ENCODE measurements at places on chromosomes 1 and 21.

DNA sequence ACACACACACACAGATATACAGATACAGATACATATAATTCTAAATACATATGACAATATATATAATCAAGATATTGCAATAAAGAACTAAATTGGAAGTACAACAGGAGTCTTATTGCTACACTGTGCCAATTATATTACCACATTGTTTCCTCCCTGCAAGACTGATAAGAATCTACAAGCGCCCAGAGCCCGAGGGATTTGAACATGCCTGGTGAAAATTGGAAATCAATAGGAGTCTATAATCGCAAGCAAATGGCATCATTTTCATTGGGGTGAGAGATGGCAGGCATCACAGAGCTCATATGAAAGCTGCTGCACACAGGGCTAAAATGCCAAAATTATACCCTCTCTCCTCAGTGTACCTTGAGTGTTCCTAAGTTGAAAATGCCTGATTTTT lies 152.9 kb upstream of the PTBP2 start:
- no peak for DNase-seq

GRCh38 chr1:94621395-94621794 lies 79.8 kb upstream of the F3 start:
- DNase-seq, result no peak

- DNase-seq, result no peak
These were observed 21.6 kb downstream of the FAM151A start for GRCh38 chr1:54601730-54602129.

DNA sequence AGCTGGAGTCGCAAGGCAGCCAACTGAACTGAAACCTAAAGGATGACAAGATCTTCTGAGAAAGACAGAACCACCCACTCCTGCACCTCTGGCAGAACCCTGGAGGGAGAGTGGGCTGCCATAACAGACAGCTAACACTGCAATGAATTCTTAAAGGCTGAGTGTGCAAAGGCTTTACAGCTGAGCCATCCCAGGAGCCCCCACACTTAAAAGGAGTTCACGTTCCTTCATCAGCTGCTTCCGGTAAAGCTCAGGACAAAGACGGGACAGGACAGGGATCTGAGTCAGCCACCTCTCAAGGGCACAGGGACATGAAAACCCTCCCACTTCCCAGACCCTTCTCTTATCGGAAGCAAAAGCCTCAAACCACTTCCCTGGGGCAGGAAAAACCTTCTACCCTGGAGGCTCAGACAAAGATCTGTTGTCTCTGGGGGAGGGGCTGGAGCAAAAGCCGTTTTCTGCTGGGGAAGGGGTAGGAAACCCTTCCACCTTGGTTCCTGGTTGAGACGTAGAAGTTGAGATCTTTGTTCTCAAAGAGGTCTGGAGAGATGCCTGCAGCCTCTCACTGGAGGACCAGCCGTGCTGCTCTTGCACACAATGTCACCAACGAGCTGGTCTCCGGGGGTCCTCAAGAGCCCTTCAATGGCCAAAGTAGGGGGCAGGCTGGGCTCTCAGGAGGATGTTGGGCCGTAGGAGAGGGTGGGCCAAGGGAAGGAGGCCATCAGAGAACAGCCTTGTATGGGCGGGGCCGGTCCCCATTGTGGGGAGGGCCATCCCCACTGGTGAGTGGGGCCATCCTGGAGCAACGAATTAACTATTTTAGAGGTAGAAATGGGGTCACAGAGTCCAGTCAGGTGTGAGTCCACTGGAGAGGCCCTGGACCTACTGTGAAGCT lies 452.4 kb downstream of the PTPRU start:
- DNase-seq, result no peak

DNA sequence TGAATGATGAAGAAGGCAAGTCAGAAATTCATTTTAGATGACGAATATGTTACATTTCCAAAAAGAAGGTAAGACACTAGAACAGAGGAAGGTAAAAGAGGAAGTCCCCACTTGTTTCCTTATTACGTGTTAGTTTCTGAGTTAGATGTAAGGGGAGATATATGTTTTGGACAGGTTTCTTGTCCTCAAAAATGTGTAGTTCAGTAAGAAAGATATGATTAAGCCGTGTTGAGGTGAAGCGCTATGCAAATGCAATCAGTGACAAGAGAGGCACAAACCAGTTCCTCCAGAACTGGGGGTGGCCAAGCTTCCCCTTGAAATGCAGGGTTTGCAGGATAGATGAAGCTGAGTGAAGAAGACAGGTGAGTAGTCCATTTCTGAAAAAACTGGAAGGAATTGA lies 293.3 kb upstream of the RUNX1 start:
- no peak for DNase-seq

DNA sequence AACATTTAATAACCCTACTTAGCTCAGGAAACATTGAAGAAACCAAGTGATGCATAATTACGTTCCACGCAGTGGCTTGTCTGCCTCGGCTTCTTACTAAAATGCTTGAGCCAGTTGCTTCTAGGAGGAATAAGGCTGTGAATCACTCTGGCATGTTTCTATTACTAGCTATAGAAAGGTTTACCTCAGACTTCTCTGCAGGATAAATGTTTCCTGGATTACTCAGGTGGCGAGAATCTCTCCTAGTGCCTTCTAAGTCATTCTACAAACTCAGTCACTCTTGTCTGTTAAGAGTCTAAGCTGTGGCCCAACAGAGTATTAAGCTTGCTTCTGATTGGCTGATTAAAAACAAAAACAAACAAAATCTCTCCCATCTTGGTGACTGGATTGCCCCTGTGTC lies 92.0 kb upstream of the RALGPS2 start:
- no peak for DNase-seq

DNA sequence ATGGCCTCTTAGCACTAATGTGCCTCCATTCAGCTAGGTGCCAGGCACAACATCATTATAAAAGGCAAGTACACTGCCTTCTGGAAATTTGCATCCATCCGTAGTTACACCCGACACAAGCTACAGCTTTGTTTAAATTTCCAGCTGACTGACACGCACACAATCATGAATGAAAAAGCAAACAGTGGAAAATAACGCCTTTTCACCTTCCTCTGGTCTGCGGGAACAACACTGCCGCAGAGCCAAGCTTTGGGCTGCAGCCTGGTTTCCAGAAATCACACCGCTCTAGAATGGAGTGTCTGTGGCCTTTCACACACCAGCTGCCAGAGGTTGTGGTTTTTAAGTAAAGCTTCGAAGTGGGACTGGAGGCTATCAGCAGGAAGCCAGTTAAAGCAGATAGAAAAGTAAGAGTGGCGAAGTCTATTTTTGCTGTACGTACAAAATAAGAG lies 142.8 kb upstream of the COA6 start:
- no peak for DNase-seq

DNA sequence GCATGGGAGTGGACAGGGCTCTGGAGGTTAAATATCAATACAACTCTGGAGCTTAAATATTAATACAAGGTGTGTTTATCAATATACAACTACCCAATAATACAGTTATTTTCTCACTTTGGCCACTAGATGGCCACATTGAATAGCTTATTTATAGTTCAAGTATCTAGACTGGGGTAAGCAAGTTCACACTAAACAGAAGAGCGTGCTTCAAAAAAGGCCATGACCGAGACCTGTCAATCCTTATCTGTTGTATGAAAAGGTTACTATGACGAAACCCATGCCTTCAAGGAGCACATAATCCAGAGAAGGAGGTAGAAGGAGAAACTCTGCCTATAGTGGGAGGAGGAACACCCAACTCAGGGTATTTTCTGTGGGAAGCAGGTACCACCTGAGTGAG lies 29.1 kb downstream of the CHML start:
- peak; percentile 74 for DNase-seq

- DNase-seq, result no peak
These were observed 46.8 kb downstream of the ADAMTS5 start for GRCh38 chr21:26920055-26920454.

GRCh38 chr1:237166086-237166485 lies 124.1 kb downstream of the RYR2 start:
- no peak for DNase-seq

GRCh38 chr1:8015809-8016165 lies 10.3 kb downstream of the ERRFI1 start:
- no peak for DNase-seq

DNA sequence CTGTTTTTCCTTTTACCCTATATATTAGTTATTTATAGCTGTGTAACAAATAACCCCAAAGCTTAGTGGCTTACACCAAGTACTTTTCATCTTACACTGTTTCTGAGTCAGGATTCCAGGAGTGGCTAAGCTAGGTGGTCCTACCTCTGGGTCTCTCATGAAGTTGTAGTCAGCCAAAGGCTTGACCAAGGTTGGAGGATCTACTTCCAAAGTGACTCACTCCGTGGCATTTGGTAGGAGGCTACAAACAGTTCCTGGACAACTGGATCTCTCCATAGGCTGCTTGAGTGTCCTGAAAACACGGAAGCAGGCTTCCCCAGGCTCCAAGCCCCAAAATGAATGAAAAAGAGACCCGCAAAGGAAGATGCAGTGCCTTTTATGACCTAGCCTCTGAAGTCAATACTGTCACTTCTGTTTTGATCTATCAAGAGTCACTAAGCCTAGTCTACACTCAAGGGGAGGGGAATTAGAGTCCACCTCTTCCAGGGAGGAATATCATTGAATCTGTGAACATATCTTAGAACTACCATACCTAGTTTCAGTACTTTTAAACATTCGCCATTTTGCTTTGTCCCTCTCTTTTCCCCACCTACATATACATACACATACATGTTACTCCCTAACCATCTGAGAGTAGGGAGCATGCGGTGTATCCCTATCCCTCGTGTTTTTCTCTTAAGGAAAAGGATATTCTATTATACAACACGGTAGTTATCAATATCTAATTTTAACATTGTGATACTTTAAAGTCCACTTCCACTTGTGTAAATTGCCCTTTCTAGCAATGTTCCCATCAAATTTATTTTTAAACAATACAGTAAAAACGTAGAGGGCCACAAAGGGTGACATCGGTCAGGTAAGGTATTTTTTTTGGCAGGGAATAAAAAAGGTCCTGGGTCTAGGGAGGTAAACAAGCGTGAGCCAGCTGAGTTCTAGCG lies 67.2 kb downstream of the SLC35A3 start:
- peak; percentile 23 for DNase-seq

- DNase-seq, result no peak
These were observed 58.0 kb upstream of the ETV3 start for GRCh38 chr1:157196245-157196543.

GRCh38 chr1:223711747-223712193 lies 569 bp upstream of the CAPN2 start:
- peak; percentile 37 for DNase-seq

DNA sequence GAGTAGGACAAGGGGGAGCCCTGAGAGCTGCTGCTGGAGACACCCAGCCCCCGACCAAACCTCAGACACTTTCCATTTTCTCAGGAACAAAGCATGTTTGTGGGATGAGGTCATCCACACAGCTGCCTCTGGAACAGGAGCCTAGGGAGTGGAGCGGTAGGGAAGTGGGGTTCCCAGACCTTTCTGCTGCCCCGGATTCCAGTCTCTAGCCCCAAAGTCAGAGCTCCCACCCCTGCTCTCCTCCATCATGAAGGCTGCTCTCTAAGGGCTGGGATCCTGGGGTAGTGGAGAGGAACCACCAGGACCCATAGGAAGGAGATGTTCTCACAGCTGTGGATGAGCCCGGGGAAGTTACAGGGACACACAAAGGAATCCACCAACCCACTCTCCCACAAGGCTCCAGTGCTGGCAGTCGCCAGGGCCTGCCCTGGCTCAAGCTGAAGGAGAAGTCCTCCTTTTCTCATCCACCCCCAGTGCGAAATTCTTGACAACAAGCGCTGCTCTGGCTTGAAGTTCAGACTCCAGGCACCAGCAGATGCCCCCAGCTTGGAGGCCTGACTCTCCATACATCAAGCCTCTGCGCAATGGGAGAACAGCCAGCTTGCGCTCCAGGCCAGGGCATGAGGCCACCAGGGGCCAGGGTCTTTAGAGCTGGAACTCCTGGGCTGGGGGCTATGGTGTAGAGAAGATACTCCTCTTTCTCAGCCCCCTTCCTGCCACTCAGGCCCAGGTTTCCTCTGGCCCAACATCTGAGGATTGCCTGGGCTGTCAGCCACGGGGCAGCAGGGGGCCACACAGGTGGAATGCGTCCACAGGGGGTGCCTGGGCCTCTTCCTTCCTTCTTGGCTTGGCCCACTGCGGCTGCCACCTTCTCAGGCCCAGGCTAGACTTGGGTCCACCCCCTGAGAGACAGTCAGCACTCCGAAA lies 4.5 kb downstream of the FHL3 start:
- no peak for DNase-seq

- no peak for DNase-seq
These were observed 95.9 kb downstream of the HIVEP3 start for GRCh38 chr1:41822866-41823265.

DNA sequence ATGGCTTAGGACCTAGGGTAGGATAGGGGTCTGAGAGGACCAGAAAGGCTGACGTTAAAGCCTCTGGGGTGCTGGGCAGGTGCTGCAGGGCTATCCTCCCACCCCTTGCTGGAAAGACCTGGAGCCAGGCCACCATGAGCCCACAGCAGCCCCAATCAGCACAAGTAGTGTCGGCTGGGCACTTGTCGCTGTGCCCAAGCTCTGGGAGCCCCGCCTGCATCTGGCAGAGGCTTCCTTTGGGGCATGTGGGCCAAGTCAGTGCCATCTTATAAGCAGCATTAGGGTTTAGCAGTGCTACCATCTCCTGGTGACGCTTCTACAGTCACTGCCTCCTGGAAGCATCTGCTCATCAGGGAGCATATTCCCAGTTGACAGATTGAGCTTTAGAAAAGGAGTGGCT lies 31.3 kb downstream of the MAN1C1 start:
- DNase-seq, result no peak

DNA sequence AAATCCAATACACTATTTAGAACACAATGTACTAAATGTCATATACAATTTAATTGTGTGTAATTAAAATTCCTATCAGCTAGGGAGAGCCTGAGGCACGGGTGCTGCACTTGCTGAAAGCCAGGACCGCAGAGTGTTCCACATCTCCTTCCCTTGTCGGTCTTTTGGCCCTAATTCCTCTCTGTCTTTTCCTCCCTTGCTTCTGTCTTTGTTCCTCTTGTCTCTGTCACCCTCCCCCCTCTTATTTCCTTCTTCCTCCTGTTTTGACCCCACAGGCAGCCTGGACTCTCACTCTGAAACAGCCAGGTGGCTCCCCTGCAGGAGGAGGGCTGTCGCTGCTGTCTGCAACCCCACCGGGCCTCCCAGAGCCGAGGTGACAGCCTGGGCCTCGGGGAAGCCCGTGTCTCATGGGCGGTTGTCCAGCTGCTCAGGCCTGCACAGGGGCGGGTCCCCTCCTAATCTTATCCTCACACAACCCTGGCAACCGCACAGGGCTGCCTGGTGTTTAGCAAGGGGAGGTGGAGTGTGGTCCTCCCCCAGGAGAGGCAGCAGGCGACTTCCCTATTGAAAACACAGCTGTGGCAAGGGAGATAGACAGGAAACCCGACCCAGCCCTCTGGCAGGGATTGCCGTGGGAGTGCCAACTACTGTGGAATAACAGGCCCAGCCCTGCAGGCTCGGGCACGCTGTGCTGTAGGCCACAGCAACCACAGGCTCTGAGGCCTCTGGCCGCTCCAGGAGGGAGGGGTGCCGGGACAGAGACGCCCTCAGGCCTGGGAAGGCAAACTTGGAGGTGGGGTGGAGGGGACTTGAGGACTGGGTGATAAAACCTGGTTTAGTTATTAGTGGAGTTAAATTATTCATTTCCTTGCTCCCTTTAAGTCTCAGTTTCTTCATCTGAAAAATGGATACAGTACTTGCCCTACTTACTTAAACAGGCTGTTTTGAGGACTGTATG lies 68.8 kb upstream of the WDR26 start:
- DNase-seq, result no peak

- DNase-seq, result no peak
These were observed 90.2 kb upstream of the C1orf21 start for GRCh38 chr1:184296466-184297243.

- peak; percentile 44 for DNase-seq
These were observed 144.4 kb upstream of the ZNF644 start for GRCh38 chr1:91166106-91166712.
